ENCODE measurements at places on chromosomes 7 and 10.

GRCh38 chr10:112461029-112461887, 14.2 kb downstream of the VTI1A start:
- peak; percentile 29 for DNase-seq

- DNase-seq, result no peak
Observed at GRCh38 chr10:125102821-125103220, 57.5 kb downstream of the CTBP2 start.

- DNase-seq, result peak; percentile 71
Observed at GRCh38 chr7:158407581-158408317, 179.9 kb downstream of the PTPRN2 start.

GRCh38 chr10:15795036-15795792, 65.1 kb downstream of the MINDY3 start:
- DNase-seq, result no peak

DNA sequence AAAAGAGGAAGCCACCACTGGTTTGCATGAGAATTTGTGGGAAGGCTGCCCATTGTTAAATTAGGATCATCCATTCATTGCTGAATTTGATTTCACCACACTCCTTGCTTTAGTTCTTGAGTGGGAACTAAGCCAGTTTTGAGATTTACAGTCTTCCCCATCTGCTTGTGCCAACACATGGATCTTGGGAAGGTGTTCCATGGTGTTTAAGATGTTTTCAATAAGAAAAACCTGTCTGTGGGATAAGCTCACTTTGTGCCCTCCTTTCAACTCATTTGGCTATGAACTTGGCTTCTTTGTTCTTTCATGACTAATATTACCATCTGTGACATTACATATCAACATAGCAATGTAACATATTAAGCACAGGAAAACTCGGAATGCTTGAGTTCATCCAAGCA, 73.2 kb downstream of the INHBA start:
- DNase-seq, result no peak

DNA sequence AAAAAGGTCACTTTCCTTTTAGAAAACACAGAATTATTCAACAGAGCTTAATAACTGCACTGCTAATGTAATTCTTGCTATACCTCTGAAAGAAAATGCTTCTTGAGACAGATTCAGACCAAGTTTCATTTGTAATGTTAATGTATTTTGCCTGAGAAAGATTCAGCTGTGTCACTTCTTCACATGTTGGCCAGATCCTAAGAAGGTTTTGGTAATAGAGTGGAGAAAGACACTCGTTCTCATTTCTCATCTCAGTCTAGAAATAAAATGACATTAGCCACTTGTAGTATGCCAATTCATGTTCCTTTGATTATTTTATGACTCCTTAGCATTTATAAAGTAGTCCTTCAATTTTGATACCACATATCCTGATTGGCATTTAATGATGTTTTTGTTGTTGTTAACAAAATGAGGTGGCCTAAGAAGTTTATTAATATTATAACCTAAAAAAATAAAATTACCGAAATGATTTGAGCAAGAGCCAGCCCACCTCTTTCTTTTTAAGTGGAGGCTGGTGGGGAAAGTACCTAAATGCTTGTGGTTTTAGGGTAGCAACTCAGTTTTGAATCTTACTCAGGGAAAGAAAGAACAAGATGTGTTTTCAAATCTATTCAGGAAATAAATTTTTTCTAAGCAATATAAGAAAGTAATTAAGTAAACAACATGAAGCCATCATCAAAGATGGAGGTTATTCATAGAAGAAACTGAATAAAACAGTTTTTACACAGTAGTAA, 16.4 kb upstream of the ELAPOR2 start:
- DNase-seq, result no peak

DNA sequence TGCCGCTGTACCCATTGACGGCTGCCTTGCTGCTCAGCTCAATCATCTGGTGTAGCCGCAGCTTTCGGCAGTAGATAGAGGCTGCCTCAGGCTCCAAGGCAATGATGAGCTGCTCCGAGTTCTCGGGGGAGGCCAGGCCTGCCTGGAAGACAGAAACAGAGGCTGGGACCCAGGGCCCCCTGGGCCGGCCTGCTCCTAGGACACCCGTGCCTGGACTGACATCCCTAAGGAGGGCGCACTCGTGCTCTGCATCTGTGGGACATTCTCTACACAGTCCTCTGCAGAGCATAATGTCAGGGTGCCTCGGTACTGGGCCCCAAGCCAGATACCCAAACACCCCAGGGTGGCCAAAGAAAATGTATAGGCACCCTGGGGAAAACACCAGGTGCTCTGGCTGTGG, 58.5 kb downstream of the HSPA12A start:
- no peak for DNase-seq
